ENCODE measurements at places on chromosomes 7 and 10.

- DNase-seq: no peak
Observed at GRCh38 chr7:84302949-84303348, 108.4 kb upstream of the SEMA3A start.

DNA sequence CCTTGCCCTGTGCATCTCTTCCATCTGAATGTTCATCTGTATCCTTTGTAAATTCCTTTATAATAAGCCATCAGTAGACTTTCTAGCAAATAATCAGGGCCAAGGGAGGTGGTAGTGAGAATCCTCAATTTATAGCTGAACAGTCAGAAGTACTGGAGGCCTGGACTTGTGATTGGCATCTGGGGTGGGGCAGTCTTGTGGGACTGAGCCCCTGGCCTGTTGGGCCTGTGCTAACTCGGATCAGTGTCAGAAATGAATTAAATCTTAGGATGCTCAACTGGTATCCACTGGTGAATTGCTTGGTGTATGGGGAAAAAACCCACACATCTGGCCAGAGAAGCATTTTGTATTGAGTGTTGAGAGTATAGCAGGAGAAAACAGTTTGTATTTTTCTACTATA, 481.8 kb downstream of the GLRX3 start:
- DNase-seq: no peak

DNA sequence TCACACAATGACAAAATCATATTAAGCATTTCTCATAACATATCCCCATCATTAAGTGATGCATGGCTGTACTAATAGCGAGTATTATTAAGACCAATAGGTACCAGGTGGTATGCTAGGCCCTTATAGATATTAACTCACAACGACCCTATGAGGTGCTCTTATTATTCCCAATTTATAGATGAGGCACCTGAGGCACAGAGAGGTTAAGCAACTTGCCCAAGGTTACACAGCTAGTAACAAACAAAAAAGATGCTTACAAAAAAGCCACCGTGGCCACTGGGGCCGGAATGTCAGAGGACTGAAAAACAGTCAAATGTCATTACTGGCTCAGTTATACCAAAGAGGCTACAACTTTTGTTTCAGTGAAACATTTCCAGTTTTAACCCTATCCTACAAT, 96.0 kb downstream of the OR13A1 start:
- DNase-seq: no peak

GRCh38 chr7:116328161-116328560, 117.8 kb downstream of the TES start:
- DNase-seq: no peak

GRCh38 chr7:7577888-7578287, 11.2 kb downstream of the MIOS start:
- DNase-seq: no peak

DNA sequence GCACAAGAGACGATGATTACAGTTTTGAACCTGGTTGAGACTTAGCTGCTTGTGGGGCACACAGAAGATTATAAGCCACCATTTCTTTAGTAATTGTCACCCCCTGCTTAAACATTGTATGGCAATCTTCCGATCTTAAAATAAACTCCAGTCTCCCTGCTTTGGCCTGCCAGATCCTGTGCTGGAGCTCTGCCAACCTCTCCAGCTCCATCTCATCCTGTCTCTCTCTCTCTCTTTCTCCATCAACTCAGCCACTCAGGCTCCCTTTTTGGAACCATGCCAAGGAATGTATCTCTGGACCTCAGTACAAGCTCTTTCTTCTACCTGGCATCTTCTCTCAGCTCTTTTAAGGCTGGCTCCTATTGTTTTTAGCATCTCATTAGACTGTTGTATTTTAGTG, 1053.2 kb downstream of the REEP3 start:
- no peak for DNase-seq

DNA sequence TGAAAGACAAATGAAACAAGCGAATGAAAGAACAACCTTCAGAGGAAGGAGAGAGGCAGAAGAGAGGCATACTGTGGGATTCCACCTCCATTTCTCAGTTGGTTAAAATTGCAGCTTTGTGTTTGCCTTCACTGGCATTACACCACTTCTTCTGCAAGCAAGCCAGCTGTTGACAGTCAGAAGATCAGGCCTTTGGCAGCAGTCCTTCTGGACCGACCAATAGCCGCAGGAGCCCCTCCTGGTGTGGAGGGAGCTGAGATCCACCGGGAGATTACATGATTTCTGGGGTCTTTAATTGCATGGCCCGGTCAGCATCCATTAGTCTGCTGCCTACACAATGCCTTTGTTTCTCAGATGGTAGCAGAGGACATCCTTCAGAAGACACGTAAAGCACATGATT, 206.7 kb downstream of the ADAM12 start:
- DNase-seq: no peak

DNA sequence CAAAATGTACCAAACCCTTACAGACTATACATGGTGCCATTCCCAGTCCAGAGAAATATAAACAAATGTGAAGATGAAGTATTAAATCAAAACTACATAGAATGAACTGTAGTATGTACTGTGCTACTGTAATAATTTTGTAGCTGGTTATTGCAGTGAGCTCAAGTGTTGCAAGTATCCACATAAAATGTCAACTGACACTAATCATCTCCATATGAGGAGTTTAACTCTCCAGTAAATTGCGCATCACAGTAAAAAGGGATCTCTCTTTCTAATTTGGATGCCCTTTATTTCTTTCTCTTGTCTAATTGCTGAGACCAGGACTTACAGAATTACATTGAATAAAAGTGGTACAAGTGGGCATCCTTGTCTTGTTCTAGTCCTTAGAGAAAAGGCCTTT, 165.5 kb downstream of the CPED1 start:
- no peak for DNase-seq

DNA sequence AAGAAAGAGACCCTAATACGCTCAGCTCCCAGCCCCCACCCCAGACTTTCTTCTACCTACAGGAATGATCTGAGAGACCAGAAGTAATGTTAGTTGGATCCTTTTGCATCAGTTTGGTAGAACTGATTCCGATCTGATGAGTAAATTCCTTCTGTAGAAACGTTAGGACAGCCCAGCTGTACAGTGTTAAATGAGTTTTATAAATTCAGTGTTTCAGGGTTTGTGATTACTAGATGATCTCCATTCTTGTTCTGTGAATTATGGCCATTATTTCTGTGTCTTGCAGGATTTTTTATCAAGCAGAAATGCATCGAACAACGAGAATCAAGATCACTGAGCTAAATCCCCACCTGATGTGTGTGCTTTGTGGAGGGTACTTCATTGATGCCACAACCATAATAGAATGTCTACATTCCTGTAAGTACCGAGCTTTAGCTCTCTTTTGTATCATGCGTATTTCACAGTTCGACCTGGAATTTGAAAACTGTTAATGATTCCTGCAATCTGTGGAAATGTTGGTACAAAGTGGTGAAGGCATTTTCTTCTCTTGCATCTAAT, 5.3 kb downstream of the BMI1 start:
- DNase-seq: no peak

DNA sequence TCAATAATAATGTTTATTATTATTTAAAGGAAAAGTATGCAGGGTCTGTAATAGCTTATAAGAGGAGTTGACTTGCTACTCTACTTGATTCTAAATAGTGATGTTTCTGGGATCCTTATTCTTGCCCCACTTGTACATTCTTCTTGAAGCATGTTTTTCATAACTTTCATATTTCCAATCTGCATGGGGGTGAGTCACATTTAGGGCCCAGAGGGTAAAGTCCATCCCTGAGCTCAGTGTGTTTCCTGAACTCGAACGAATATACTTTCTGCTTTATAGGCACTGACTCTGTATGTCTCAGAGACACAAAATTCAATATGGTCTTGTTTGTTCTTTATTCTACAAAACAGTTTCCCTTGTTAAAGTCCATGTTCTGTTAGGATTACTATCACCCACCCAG, 61.0 kb upstream of the SMIM30 start:
- DNase-seq: no peak

DNA sequence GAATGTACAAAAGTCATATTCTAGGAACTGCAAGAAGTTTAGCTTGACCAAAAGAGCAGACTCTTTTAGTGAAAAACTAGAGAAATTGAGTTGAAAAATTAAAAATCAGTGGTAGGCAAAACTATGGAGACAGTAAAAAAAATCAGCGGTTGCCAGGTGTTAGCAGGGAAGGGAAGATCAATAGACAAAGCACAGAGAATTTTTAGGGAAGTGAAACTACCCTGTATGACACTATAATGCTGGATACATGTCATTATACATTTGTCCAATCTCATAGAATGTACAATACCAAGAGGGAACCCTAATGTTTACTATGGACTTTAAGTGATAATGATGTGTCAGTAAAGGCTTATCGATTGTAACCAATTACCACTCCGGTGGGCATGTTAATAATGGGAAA, 761.9 kb downstream of the MAGI2 start:
- DNase-seq: no peak

DNA sequence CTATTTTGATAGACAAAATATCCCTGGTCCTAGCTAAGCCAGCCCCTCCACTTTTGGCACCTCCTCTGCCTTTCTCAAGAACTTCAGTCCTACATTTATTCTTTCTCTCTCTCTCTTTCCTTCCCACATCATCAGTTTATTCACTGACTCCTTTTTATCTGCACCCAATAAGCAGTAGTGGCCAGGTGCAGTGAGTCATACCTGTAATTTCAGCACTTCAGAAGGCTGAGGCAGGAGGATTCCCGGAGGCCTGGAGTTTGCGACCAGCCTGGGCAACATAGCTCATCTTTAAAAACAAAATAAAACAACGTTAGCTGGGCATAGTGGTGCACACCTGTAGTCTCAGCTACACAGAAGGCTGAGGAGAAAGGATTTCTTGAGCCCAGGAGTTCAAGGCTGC, 19.4 kb upstream of the NRP1 start:
- no peak for DNase-seq

- no peak for DNase-seq
Observed at GRCh38 chr7:20275637-20276036, 55.1 kb upstream of the ITGB8 start.

DNA sequence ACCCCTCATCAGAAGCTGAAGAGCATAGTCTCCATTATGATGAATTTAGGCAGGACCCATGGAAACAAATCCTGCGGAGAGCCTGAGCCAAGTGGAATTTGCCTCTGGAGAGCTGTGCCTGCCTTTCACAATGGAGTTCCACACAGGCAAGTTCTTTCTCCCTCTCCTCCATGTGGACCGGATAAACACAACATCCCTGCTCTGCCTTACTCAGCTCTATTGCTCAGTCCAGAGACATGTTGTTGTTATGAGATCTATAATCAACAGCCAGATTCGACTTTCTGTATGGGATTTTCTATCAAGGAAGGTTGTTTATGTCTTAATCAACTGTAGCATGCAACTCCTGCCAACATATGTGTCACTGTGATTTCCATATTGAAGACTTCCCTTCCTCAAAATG, 59.5 kb upstream of the ELMO1 start:
- DNase-seq: no peak

- no peak for DNase-seq
Observed at GRCh38 chr10:1657479-1657878, 79.8 kb downstream of the ADARB2 start.

DNA sequence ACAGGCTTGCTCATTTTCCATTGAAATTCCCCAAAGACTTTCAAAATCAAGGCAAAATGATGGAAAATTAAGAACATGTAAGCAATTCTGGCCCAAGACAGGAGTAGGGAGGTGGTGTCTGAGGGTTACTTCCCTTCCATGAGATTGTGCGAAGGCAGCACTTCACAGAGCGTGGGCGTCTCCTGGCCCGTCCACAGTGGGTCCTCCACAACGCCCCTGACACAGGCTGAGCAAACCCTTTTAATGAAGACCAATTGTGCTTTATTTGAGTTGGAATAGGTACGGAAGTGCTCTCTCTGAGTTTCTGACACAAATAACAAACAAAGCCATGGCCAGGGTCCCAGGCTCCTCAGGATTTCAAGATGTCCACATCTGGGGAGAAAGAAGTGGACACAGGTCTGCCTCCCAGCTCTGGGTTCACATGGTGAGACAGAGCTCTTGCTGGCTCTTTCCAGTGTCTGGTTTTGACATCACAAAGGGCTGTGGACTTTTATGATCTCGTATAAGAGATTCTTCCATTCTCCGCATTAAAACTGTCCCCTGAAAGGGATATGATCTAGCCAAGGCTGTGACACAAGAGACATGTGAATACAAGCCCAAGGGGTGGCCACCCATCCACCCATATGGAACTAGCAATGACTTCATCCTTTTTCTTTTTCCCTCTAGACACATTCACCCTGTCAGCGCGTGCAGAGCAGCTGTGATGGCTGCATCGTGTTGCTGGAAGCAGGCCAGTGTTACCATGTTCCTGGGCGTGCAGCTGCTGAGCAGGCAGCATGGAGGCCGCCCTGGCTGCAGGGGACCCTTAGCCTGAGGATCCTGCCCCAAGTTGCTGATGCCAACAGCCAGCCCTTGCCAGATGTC, 145.6 kb downstream of the ADAM12 start:
- DNase-seq: no peak

GRCh38 chr7:353746-354325, 63.9 kb downstream of the FOXL3 start:
- DNase-seq: no peak

DNA sequence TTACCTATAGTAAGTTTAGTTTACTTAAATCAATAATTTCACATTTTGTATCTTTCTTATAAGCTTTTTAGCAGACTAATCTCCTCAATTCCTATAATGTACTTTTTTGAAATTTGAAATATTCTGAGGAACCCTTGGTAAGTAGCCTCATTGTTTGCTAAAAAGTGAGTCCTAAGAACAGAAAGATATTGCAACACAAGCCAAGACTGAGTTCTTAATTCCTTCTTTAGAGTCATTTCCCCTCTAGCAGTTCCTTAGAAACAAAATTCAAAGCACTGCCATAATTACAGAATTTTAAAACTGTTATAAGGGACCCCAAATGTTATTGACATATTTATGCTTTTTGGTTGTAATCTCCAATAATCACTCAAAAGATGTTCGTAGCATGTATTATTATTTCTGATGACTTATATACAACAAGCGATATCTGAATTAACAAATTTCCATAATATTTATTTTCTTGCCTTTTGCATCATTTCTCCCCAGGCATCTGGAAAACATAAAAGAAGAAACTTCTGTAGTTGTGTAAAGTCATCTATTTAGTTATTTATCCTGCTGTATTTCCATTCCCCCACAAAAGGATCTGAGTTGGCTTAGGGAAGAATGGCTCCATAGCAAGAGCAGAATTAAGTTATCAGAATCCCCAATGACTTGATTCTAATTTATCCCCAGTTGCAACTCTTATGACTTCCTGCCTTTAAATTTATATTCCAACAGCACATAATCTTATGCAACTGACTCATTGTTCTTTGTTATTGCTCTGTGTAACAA, 67.8 kb downstream of the TMEM26 start:
- DNase-seq: no peak

DNA sequence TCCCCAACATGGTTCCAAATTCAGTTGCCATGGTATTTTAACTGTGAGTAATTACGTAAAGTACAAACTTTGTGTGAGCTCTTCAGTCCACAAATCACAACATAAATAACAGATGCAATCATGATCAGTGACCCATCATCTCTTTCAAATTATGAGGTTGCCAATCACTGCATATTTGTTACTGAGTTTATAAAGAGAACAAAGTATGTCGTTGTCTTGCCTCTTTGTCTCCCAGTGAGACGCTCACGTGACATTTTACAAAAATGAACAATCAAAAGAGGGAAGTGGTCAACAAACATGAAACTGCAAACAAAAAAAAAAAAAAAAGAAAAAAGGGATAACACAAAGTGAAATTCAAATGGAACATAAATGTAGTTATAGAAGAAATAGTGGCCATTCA, 122.7 kb upstream of the PDSS1 start:
- DNase-seq: no peak

Data from activated CD8-positive, alpha-beta memory T cell treated with anti-CD3 and anti-CD28 coated beads for 48 hours (primary cell).